ENCODE measurements at places on chromosomes 5 and 9. TPM values are rescaled to one million over a fixed set of nuclear protein-coding genes. Genes with fewer than 3 reads are reported as not detected.

The DOCK8 gene
- total RNA-seq, result 0.41 TPM

GRCh38 chr5:104266161-104266560 is 703.6 kb upstream of the NUDT12 start:
- DNase-seq, result no peak

The ARHGEF39 gene
- 21.4 TPM for total RNA-seq

DNA sequence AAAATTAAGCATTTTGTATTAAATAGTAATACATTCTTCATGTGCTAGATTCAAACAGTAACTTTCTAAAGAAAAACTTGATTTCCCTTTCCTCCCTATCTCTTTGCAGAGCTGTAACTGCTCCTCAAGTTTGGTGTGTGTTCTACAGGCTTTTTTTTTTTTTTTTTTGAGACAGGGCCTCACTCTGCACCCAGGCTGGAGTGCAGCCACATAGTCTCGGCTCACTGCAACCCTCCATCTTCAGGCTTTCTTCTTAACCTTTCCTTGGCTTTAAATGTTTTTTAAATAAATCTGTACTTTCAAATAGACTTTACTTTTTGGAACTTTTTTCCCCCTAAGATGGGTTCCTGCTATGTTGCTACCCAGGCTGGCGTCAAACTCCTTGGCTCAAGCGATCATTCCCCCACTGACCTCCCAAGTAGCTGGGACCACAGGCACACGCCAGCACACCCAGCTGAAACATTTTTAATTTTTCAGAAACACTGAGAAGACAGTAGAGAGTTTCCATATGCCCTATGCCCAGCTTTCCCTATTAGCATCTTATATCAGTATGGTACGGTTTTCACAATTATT is 9.1 kb downstream of the NDFIP1 start:
- no peak for DNase-seq

The PCDHB2 gene
- 1.9 TPM for total RNA-seq

DNA sequence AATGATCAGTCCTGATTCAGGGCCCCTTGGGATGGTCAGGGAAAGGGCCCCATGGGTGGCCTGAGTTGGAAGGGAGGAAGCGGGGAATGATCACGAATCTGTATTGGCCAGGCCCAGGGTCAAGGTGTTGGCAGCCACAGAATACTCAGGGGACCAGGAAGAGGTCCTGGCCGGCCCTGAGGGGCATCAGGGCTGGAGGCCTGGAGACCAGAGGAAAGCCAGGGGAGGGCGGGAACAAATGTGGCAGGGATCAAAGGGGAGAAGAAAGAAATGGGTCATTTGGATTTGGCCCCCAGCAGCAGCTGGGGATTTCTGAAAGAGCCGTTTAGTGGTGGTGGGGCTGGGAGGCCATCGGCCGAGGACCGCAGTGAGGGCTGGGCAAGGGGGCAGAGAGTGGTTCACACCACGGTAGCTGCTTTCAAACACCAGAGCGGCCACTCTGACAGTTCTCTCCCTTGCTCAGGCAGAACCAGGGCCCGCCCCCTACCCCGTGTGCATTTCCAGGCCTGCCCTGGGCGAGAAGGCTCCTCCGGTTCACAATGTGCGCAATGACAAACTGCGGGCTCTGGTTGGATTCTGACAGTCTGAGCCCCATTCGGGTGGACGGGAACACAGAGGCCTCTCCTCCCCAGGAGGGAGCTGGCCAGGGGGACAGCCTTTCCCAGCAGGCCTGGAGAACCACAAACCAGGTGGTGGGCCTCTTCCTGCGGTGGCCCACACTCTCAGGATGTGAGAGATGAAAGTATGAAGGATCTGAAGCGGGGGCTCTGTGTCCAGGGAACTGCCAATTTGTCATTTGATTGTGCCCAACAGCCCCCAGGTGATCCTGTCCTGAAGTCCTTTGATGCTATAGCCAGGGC is 220.3 kb upstream of the IER5L start:
- DNase-seq, result peak; percentile 72

GRCh38 chr9:129853614-129854013 is 18.4 kb downstream of the USP20 start:
- no peak for DNase-seq

DNA sequence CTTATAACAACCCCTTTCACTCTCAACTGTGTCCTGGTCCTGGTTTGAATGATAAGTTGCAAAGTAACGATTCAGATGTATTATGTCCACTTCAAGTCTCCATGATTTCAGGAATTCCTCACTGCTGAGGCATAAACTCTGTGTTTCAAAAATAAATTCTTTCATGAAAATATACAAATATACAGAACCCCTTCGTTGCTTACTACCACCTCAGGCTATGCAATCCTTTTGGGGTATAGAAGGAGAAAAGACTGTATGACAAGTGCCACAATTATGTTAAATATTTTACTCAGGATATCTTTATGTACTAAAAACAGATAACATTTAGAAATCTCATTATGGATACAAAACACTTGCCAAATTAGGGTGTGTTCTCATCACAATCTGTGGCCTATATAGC is 190.7 kb downstream of the KCTD16 start:
- no peak for DNase-seq

The ENHO gene
- 33.3 TPM for total RNA-seq

GRCh38 chr5:139743001-139743771 is 52.4 kb upstream of the PSD2 start:
- no peak for DNase-seq

The BASP1 gene
- 144 TPM for total RNA-seq

The MOB3B gene
- 6.9 TPM for total RNA-seq

The PCDHGB5 gene
- total RNA-seq, result not detected

- DNase-seq, result no peak
These were observed 18.3 kb downstream of the RICTOR start for GRCh38 chr5:39055768-39056398.

The RASEF gene
- total RNA-seq, result 1.2 TPM

- DNase-seq, result peak; percentile 76
These were observed 176.7 kb upstream of the ADAMTSL1 start for GRCh38 chr9:18297056-18297841.

DNA sequence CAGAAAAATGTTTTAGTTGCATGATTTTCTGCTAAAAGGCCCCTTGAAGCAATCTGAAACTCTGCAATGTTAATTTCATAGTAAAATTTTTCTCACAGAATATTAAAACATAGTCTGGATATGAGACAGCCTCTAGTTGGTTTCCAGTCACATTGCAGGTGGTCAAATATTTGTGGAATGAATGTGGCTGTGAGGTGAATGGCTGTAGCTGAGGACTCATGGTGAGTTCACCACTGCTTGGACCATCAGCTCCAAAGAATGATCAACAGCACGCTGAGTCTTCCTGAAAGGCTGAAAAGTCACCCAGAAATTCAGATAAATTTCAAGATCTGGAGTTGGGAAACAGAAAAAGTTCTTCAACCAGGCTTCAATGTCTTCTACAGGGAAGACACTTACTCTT is 79.8 kb downstream of the MAT2B start:
- DNase-seq, result no peak

DNA sequence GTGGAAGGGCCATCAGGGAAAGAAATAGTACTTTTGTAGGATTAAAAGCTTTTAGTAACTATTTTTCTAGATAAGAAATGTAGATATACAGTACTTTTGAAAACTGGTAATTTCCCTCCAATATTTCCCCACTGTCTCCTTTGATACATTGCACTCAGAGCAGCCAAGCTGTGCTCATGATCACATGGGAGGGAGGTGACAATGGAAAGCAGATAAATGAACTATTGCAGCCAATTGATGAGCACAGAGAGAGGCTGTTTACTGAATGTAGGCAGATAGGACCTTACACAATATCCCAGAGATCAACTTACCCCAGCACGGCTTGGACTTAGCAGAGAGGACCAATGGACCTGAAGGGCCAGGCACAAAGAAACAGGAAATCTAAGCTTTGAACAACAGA is 178.0 kb upstream of the NREP start:
- DNase-seq, result no peak

- no peak for DNase-seq
These were observed 32.2 kb downstream of the STXBP1 start for GRCh38 chr9:127644146-127644827.

The PAPPA gene
- total RNA-seq, result 0.41 TPM

DNA sequence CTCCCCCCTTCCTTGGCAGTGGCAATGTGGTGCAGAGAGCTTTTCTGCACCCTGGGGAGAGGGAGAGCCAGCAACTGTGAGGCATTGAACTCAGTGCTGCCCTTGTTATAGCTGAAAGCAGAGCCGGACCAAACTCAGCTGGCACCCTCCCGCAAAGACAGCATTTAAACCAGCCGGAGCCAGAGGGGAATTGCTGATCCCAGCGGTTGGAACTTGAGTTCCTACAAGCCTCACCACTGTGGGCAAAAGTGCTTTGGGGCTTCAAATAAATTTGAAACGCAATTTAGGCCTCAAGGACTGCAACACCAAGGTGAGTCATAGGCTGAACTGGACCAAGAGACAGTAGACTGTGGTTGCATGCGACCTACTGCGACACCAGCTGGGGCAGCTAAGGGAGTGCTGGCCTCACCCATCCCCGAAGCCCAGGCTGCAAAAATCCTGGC is 207.6 kb upstream of the CDKN2B start:
- DNase-seq, result peak; percentile 3

The GAPT gene
- total RNA-seq, result not detected

DNA sequence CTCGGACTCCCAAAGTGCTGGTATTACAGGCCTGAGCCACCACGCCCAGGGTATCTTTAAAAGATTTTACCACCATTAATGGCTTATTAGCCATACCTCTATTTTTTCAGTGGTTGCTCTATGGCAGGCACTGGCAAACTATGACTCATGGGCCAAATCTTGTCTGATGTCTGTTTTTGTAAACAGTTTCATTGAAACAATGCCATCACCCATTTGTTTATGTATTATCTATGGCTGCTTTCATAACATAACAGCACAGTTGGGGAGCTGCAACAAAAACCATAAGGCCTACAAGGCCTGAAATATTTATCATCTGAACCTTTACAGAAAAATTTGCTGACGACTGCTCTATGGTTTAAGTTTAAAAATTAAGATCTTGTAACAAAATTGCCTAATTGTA is 66.8 kb downstream of the SLC38A9 start:
- no peak for DNase-seq

GRCh38 chr5:128974567-128974966 is 9.3 kb downstream of the SLC27A6 start:
- no peak for DNase-seq

DNA sequence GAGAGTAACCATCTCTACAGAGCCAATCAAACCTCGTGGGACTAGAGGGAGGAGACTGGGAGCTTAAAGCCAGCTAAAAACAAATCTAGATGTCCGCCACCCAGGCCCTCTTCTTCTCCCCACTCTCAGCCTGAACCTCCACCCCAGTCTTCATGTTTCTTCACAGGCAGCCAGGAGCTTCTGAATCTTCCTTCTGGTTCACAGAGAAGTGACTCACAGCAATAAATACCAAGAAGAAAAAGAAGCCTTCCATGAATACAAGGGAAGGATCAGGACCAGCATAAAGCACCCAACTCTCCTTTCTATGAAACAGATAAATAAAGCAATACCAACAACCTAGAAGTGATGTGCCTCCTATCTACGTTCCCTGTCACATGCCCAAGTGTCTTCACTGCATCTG is 103.3 kb upstream of the SLIT3 start:
- DNase-seq, result no peak

The ALAD gene
- 11.6 TPM for total RNA-seq

The RAD1 gene
- 54.2 TPM for total RNA-seq

The IFNB1 gene
- total RNA-seq, result not detected

GRCh38 chr9:118148990-118149389 is 444.8 kb downstream of the TLR4 start:
- DNase-seq, result no peak
